ENCODE measurements at places on chromosomes 4 and X.

- DNase-seq: no peak
Observed at GRCh38 chr4:53235547-53235946, 130.3 kb downstream of the SCFD2 start.

GRCh38 chr4:126251169-126251568, 936.4 kb downstream of the FAT4 start:
- DNase-seq: no peak

- DNase-seq: no peak
Observed at GRCh38 chrX:13215729-13216128, 104.1 kb downstream of the ATXN3L start.

- DNase-seq: no peak
Observed at GRCh38 chr4:101790521-101791181, at the start of gene BANK1. Gene BANK1 (plus strand): TSS chr4:101790730. CDS start chr4:101790881, 151 bp downstream.

- DNase-seq: no peak
Observed at GRCh38 chrX:121546317-121546716, 498.9 kb downstream of the GLUD2 start.

DNA sequence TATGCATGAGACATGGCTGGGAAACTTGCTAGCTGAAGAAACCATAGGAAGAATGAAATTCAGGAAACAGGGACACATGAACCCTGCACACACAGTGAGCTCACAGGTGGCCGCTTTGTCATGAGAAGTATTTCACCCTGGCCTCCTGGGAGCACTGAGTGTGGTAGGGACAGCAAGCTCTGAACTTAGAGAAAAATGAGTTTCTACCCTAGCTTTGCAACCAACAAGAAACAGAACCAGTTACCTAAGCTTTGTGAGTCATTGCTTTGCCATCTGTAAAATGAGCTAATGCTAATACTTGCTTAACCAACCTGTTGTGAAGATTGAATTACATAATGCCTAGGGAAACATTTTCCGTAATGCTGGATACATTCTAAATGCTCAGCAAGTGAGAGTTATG, 206.6 kb upstream of the HS3ST1 start:
- no peak for DNase-seq

GRCh38 chrX:13420545-13421183, 100.8 kb upstream of the ATXN3L start:
- DNase-seq: no peak

DNA sequence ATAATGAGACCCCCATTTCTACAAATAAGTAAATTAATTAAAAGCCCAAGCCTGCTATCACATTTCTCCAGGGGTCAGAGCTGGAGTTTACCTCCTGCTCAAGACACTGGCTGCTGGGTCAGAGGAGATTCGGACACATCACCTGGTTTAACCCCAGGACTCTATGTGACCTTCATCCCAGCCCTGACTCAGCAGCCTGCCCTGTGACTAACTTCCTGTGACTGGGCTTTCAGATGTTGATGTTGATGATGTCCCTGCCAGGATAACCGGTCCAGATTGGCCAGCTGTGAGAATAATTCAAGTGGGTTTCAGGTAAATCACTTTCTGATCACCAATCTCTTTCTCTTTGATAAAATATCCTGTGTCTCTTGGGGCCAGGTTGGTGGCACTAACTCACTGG, 102.4 kb upstream of the MAML3 start:
- DNase-seq: no peak

All from naive thymus-derived CD4-positive, alpha-beta T cell (primary cell).